ENCODE measurements at places on chromosomes 2 and 18. TPM values are rescaled to one million over a fixed set of nuclear protein-coding genes. Genes with fewer than 3 reads are reported as not detected.

LYG2 gene
- not detected for total RNA-seq

ALPP gene
- total RNA-seq = not detected

GALR1 gene
- 0.12 TPM for total RNA-seq

BCL2 gene
- 39.3 TPM for total RNA-seq

KCNJ3 gene
- 6.1 TPM for total RNA-seq

DES gene
- total RNA-seq = 582 TPM

ATOH8 gene
- 24.5 TPM for total RNA-seq

ZNF513 gene
- total RNA-seq = 14.4 TPM
